Activated CD4-positive, alpha-beta T cell treated with anti-CD3 and anti-CD28 coated beads, Interleukin-2, amount 10 ng/mL, durations not matched to agents 24 days and 14 days (primary cell): ENCODE measurements at places on chromosomes 7 and 10.

DNA sequence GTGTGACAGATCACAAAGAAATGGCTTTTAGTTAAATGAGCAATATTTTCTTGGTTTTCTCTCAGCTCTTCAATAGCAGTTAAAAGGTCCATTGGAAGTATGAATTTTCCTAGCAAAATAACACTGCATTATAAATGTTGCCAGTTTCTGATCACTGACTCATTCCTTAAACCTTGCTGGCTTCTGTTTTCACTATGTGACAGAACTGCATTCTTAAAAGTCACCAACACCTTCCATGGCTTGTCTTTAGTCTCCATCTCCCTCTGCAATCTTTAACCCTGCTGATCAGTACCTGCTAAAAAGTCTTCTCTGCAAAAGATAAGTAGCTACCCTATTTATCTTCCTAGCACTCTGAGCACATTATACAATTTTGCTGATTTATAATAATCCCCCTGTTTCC lies 405.0 kb upstream of the LRRN3 start:
- DNase-seq, result no peak

GRCh38 chr10:75038335-75038734 lies 73.1 kb upstream of the SAMD8 start:
- DNase-seq, result no peak

DNA sequence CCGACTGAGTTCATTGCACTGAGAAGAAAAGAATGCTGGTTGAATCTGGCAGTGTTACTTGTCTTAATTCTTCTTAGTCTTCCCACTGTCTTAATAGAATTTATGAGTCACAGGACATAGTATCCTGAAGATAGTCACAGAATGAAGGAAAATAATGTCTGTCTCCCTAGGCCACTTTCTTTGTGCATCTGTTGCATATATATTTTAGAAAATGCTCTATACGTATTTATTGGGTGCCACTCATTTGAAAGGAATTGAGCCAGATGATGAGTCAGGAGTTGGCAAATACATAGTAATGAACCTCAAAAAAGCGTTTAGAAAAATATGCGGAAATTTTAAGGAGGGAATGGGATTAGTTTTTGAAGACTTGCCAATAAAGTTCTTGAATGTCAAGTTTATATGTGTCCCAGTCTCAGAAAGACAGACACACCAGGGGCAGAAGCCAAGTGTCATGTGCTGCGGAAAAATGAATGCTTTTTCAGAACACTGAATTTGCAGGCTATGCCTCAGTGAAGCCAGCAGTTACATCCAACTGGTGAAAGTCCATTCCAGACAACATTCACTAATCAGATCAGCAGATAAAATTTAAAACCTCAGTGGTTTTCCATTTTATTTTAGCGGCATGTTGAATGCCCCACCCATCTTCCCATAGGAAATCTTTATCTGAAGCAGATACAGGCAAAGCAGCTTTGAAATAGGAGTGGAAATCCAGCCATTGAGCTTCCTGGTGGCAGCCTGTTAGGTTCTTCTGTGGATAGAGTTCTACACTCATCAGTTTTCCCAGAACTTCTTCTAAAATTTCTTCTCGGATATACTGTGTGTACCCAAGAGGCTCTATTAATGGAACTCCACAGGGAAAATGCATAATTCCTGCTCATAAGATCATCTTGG lies 308.4 kb downstream of the BICC1 start:
- DNase-seq, result no peak

- no peak for DNase-seq
Measured at GRCh38 chr10:105037022-105037421, 395.9 kb downstream of the SORCS3 start.

DNA sequence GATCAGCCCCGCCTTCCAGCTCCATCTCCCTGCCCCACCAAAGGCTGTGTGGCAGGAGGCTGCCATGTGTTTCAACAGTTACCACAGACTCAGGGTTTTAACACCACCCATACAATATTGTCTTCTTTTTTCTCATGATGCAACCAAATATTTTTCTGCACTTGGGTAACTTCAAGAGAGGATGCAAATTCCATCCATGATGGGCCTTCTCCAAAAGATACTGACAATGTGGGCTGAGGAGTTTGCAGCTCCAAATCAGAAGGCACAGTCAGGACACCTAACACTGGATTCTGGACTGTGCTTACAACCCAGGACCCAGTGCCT lies 347.9 kb downstream of the GRID1 start:
- DNase-seq, result no peak

GRCh38 chr7:74612015-74612829 lies 45.3 kb upstream of the GTF2I start:
- DNase-seq, result no peak

DNA sequence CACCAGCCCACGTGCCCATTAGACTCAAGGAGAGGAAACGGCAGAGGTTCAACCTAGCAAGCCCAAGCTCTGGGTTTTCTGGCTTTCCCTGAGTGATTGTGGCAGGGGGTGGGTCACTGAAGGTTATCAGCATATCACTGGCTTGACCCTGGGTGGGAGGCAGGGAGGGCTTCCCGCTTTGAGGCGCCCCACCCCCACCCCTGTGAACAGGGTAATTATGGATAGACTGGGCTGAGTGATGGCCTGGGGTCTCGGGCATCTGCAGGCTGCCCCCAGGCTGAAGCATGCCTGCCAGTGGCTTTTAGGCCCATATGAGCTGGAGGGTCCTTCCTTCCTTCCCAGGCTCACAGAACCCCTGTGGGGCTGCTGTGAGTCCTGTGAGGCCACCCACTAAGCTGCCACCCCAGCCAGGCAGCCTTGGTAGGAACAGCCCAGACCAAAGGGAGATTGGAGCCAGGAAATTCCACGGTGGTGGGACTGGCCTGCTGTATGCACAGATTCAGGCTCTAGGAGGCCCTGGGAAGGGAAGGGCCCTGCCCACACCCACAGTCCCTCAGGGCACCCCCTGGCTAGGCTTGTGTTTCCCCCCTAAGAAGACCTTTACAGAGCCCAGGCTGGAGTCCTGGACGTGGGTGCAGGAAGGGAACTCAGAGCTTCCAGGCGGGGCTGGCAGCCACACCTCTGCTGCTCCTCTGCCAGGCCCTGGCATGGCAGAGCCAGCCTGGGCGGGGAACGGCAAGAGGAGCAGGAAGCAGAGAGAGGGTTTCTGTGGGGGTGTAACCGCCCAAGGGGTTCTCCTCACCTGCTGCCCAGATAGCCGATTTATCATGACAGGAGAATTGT lies 33.1 kb downstream of the GPRIN2 start:
- DNase-seq, result no peak

- DNase-seq, result no peak
Measured at GRCh38 chr10:108411206-108411605, 1246.7 kb upstream of the SORCS1 start.

DNA sequence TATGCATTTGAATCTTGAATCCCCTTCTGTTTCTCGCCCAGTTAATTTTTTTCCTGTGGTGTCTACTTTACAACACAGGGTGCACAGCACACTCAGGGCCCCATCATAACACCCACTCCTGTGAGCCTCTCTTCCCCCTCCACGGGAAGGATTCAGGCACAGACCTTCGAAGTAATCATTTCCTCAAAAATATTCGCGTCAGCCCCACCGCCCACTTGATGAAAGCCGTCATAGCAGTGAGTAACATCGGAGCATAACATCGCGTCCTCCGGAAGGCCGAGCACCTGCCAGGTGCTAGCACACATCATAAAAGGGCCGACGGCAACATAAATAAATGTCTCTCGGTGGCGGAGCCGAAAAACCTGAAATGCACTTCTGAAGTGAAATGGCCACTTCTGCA lies 201.7 kb upstream of the ADARB2 start:
- peak; percentile 83 for DNase-seq

- no peak for DNase-seq
Measured at GRCh38 chr10:23053036-23053435, 42.3 kb upstream of the MSRB2 start.

- no peak for DNase-seq
Measured at GRCh38 chr10:2700626-2701305, 366.6 kb upstream of the PFKP start.

- no peak for DNase-seq
Measured at GRCh38 chr7:92025260-92025659, 84.6 kb downstream of the AKAP9 start.

DNA sequence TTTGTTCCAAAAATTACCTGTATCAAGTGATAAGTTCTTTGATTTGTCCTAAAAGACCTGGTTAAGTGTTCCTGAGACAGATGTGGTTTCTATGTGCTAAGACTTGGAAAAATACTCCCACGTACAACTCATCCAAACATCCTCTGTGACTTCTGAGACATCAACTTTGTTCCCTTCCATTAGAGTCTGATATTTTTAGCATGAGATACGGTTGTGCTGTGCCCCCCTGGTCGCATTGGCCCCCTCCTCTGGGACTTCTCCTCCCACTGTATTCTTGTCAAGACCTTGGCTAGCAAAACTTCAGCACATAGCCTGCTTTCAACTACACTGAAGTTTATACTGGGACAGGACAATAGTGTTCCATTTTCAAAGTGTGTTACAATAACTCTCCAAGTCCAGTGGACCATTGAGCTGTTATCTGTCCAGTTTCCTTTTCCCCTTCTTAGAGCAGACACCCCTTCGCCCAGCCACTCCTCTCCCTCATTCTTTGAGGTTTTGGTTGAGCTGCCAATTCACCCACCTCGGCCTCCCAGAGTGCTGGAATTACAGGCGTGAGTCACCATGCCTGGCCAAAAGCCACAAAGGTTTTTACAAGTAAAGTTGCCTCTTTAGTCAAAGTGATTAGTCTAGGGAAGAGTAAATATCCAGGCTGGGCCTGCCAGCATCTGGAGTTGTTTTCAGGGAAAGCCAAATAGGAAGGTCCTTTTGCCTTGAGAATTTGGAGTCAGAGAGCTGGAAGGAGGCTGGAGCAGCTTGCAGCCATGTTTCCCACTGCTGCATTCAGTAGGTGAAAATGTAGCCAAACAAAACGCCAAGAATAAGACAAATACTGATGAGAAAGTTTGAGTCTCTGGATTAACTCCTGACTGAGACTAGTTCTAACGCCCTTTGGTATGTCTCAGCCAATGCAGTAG lies 17.8 kb upstream of the PDLIM1 start:
- no peak for DNase-seq

DNA sequence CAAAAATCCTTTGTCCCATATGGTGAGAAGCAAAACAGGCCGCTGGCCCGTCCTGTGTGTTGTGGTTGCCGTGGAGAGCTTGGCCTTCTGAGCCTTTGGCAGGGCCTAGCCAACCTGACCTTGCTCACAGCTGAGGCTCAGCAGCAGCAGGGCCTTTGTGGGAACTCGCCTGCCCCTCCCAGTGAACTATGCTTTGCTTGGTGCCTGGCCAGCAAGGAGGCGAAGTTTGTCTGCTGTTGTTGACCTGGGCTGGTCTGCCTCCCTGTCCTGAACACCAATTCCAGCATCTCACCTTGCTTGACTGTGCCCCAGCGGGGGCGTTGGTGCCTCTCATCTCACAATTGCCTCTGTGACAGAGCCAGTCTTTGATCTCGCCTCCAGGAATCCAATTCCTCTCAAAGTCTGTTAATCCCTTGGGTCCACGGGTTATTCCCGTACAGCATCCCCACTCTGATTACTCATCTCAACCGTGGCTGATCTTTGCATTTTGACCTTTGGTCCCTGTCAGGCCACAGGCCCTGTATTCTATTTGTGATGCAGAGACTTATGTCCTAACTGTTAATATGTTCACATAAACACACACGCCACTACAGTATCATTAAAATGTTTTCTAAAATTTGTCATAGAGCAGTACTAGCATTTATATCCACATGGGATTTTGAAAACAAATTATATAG lies 22.6 kb downstream of the EPDR1 start:
- no peak for DNase-seq

DNA sequence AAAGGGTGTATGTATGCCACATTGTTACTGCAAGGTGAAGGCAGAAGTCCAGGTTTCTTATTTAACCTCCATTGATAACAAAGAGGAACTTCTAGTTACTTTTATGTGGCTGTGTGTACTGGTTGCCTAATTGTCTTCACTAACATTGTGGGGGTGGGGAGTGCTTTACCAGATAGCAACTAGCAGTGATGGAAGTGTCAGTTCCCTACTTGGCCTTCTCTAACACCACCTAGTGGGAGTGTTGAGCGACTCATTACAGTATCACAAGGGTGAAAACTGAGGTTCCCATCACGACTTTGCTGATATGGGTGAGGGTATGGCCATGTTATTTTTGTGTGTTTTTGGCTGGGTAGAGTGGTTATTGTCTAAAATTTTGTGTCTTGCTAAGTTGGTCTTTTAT lies 274.4 kb downstream of the THSD7A start:
- DNase-seq, result no peak
